ENCODE measurements at places on chromosomes 5 and 9.

GRCh38 chr5:122693963-122694362 lies 80.9 kb upstream of the SNX2 start:
- no peak for DNase-seq

DNA sequence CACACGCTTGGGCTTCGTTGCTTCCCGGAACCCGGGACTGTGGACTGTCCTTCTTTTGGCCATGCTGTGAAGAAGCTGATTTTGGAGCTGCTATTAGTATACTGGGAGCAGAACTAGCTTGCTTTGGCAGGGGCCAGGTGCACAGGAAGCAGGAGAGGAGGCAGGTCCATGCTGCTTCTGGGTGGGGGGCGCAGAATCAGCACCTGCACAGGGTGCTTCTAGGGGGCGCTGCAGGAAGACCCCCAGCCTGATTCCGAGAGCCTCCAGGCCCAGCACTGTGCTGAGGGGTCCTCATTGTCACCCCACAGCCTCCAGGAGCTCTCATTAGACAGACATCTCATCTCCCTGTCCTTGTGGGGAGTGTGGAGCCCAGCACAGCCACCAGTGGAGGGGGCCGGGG lies 252.6 kb upstream of the IRX4 start:
- DNase-seq: no peak

- DNase-seq: no peak
These were observed 11.9 kb downstream of the LHFPL2 start for GRCh38 chr5:78636682-78637081.

DNA sequence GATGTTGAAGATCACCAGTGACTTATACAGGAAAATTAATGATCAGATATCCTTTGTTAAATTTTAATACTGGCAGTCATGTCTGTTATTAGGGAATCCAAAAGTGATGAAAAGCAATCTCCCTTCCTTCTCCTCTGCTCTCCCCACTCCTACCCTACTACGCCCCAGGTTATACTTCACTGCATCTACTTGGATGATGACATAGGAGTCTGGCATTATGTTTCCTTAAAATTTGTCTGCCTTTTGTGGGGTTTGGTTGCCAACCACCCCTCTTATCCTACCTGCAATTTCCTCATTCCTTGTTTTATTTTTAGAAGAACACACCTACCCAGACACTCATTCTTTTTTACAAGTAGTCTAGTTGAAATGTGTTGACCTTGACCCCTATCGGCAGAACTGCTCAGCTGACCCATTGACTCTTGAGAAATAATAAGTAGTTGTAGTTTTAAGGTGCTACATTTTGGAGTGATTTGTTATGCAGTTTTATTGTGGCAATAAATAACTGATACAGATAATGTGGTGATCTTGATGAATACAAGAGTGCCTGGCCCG lies 5.1 kb upstream of the MOB3B start:
- no peak for DNase-seq

- DNase-seq: no peak
These were observed 29.3 kb downstream of the ATP6V0E1 start for GRCh38 chr5:173012882-173013281.

- no peak for DNase-seq
These were observed 24.9 kb upstream of the ELAVL2 start for GRCh38 chr9:23850690-23851629.

DNA sequence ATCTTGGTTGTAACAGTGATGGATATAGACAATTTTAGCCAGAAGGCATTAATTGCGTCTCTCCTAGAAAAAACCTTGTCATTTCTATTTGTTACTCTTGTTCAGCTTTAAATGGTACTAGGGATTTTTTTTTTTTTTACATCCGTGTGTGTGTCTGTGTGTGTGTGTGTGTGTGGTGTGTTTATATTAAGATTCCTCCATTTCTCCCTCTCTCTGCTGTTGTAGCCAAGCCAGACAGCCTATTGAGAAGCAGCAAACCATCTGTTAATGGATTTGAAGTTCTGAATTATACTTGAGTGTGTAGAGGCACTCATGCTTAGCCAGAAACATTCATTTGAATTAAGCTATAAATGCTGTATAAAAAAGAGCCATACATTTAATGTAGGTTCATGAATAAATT lies 72.3 kb downstream of the SLF1 start:
- no peak for DNase-seq

DNA sequence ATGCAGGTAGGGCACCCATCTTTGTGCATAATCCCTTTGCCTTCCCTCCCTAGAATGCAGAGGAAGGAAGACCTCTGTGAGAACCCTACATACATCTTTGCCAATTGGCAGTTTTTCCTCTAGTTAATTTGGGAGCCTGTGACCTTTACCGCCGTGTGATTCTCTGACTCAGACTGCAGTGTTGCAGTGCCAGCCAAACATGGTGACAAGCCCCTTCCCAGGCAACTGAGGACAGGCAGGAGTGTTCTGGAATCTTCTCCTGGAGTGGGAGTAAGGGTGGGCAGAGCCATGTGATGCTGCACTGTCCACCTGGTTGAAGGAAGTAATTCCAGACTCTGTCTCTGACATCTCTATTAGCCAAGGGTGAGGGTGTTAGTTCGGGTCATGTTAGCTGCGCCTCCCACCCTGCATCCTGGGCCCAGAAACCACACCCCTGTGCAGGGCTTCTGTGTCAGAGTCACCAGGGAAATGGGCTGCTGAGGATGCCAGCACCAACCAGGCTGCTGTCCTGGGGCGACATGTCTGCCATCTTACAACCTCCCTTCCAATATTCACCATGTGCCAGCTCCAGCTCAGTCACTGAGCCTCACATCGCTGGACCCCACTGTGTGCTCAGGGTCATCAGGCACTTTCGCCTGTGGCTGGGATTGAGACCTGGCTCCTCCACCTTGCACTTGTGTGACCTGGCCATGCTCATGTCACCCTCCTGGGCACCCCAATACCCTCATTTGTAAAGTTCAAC lies 21.8 kb downstream of the KCNIP1 start:
- DNase-seq: no peak

DNA sequence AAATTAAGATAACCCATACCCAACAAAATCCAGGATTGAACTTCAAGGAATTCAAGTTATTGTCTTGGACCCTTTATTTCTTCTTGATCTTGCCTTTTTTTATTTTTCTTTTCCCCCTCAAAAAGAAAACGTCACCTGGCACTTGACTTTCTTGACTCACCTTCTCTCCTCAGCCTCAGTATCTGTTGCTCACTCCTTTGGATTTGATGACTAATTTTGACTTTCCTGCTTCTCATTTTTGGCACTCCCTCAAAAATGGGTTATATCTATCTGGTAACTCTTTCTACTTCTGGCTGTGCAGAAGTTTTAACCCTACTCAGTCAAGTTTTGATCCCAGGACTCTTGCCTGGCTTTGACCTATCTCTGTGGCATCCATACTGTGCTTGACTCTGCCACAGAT lies 66.6 kb upstream of the SPATA31D4 start:
- no peak for DNase-seq

- DNase-seq: no peak
These were observed 37.7 kb downstream of the NEUROG1 start for GRCh38 chr5:135497971-135498636.

DNA sequence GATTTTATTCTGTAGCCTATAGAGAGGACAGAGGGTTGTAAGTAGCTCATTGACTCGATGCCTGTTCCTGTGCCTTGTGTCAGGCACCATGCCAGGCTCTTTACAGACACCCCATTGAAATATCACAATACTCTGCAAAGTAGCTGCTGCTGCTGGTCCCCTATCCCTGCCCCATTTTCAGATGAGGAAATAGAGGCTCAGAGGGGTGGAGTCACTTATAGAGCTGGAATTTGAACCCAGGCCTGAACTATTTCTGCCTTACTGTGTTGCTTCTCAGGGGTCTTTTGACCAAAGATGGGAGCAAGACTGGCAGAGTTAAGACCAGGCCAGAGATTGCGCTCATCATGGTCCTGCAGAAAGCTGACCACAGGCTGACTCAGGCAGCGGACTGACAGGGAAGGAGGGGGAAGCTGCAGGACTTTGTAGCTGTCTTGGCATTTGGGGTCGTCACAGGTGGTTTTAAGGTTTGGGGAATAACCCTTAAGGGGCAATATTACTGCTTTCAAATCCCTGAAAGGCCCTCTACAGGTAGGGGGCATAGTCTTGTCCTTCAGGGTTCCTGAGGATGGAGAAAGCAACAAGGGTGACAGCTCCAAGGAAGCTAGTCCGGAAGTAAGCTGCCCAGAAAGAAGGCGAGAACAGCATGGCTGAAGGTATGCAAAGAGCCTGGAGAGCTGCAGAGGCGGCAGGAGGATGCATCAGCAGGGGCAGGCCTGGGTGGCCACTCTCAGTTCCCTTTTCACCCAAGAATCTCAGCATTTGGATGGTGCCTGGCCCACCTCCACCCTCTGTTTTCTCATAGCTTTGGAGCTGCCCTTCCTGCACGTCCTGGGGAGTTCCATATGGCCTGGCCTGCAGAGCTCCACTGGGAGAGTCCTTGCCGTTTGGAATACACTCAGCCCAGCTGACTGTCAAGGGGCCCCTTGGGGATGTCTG lies 18.3 kb upstream of the NDST1 start:
- peak; percentile 51 for DNase-seq

DNA sequence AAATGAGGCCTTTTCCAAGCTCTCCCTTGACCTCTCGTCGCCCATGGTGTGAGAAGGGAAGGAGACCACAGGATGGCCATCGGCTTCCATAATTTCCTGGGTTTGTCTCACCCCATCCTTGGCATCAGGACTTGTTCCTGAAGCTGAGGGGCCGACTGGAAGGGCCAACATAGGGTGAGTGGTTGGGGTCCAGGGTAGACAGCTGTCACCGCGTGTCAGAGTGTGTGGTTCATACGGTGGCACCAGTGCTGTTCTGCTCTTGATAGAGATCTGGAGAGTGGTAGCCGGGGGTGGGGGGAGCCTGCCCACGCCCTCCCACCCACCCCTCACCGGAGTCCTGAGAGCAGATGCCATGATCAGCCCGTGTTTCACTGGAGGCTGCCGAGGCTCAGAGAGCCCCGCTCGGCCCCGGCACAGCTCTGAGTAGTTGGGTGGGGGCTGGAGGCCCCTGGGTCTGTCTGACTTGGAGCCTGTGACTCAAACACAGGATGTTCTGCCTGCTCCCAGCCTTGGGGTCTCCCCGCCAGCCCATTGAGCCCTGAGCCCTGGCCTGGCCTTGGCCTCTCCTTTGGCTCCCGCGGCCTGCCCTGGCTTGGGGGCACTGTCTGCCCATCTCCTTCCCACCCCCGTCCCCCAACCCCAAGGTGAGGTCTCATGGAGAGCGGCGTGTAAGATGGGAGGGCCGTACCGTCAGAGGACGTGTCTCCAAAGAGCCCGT lies 53.1 kb upstream of the IER5L start:
- no peak for DNase-seq

DNA sequence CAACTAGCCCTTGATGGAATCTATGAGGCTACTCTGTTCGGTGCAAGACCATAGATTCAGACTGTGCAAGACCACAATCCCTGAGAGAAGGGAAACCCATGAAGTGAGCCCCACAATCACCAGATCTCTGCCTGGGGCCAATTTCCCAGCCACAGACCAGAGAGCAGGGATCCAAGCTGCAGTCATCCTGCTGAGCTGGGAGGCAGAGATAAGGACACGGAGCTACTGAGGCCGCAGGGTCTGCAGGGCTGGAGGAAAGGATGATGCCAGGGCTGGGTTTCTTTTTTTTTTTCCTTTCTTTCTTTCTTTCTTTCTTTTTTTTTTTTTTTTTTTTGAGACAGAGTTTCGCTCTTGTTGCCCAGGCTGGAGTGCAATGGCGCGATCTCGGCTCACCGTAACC lies 47.7 kb upstream of the FUBP3 start:
- no peak for DNase-seq

DNA sequence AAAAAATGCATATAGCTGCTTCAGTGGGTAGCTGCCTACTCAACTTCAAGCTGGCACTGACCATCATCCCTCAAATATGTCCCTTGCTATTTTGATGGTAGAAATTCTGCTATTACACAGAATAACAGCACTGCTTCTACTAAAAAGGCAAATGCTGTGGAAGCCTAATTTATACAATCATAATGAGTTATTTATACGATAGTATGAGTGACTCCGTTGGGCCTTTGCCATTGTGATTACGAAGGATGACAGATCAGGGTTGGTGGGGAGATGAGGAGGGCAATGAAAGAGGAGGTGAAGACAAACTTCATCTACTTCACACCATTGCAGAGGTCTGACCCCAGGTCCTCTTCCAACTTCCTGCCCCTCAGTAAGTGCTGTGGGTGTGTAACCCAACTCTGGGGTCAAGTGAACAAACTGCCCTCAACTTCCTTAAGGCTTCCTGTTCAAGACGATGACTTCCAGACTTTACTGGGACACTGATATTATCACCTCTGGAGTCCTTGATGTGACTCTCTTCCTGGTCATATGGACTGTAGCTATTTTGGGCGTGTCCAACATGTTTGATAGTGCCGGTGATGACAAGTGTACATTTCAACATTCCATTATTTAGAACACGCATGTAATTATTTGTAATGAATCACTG lies 74.1 kb upstream of the RPS23 start:
- no peak for DNase-seq

DNA sequence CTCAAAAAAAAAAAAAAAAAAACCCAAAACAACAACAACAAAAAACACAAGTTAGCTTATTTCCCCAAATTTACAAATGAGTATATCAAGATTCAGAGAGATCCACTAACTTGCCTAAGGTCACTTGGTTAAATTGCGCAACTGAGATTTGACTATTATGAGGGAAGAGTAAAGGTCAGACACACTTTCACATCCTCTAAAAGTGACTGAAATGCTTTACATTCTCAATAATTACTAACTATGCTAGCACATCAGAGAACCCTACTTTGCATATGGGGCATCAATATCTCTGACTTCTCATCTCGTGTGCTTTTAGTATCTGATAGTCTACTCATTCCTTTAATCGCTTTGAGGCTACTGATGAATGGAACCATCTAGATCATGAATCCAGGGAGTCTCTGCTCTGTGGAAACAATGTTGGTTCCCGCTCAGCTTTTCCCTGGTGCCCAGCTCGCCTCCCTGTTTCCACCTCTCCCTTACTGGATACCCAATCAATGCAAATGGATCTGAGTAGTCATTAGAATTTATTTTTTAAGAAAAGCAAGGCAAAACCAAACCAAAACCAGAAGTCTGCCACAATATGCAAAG lies 182.1 kb upstream of the TRIM32 start:
- DNase-seq: no peak

DNA sequence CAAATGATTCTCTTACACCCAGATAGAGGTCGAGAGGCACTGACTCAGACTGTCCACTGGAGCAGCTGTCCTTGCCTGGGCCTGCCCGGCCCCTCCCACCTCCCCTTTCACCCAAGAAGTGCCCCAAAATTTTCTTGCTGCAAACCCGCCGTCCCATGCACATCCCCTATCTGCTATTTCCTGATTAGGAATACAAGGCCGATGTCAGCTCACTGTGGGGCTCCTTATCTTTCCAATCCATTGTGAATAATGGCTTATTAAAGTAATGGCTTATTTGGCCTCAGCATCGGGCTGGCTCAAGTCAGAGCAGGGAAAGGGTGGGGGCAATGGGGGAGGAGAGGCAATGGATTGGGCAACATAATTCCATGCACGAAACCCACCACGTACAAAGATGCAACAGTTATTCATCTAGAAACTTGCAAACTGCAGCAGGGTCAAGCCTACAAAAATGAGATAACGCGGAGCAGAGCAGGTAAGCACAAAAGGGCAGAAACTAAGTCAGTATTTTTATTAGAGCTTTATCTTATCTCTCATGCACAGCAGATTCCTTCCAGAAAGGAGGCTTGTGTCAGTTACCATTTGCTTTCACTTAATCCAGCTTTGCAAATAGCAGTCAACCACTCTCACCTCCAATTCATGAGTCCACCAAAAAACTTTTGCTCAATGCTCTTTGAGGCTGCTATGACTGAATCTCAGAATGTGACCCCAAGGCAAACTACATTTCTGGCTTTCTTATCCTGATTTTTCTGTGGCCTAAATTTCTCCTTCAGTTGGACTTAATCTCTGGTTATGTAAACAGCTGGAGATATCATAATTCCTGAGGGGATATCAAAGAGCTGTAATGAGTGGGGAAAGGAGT lies 138.2 kb upstream of the OSMR start:
- no peak for DNase-seq

GRCh38 chr5:9283021-9283420 lies 262.9 kb downstream of the SEMA5A start:
- DNase-seq: no peak
